ENCODE measurements at places on chromosomes 1 and 21.

GRCh38 chr1:46581681-46582455 lies 22.2 kb downstream of the MKNK1 start:
- no peak for DNase-seq

DNA sequence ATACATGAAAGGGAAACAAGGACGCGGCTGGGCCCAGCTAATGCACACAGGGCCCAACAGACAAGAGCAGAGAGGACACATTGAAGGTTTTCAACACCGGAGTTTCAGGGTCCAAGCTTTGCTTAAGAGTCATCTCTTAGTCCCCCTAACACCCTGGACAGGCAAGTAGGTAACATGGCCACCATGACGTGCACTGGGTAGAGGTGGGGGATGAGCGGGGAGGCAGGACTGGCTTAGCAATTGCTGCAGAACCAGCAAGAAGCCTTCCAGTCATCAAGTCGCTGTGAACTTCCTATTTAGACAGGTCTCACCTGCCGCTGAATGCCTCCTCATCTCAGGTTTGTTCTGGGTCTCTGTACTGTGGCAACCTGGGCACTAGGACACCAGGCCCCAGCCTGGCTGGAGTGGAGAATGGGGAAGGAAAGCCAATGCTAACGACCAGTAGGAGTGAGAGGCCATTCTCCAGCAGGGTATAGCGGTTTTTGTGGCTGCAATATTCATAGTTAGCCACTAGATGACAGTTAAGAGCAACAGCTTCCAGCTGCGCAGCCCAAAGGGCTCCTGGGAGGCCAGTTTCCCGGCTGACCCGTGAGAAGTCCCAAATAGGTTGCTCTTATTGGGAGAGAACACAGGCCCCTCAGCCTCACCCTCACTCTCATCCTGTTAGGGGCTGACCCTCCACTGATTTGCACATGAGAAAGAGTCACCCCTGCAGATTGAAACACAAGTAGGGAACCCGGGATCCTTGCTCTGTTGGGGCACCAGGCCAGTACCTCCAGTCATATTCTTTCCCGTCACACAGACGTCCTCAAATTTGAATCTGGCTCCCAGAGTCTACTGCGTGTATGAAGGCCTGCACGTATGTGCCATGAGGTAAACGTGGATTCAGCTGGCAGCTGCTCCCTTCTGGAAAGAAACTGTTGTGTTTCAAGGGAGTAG lies 6.0 kb upstream of the PIGC start:
- DNase-seq, result peak; percentile 25

DNA sequence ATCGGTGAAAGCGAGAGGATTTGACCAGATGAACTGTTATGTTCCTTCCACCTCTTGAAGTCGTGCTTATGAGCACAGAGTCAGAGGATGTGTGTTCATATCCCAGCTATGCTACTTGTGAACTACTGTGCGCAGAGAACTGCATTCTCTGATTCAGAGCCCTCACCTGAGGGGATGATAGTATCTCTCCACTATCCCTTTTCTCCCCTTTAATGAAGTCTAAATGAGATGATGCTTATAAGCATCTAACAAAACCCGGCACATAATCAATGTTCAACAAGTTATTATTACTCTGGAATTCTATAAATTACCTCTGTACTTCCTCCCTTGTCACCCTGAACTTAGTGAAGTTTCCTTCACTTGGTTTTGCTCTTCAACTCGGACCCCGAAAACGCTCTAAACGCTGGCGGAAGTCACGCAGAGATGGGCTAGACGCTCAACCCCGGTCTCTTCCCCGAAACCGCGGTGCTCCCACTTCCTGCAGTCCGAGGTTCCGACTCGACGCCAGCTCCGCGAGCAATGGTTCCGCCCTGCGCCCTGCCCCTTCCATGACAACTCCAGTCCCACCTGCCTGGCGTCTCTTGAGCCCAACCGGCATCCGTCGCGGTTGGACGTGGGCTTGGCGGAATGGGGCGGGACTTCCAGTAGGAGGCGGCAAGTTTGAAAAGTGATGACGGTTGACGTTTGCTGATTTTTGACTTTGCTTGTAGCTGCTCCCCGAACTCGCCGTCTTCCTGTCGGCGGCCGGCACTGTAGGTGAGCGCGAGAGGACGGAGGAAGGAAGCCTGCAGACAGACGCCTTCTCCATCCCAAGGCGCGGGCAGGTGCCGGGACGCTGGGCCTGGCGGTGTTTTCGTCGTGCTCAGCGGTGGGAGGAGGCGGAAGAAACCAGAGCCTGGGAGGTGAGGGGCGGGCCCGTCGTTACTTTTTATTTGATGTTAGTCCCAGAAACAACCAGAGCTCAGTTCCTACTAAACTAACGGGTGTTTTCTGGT lies at the start of gene NUF2:
Gene NUF2, plus strand, starts transcription at position 644 of the 995 bp plus-strand sequence. CDS start 4,098 bp downstream, outside the sequence.
- DNase-seq, result peak; percentile 97

- no peak for DNase-seq
Measured at GRCh38 chr1:95222629-95223028, 11.4 kb upstream of the RWDD3 start.

DNA sequence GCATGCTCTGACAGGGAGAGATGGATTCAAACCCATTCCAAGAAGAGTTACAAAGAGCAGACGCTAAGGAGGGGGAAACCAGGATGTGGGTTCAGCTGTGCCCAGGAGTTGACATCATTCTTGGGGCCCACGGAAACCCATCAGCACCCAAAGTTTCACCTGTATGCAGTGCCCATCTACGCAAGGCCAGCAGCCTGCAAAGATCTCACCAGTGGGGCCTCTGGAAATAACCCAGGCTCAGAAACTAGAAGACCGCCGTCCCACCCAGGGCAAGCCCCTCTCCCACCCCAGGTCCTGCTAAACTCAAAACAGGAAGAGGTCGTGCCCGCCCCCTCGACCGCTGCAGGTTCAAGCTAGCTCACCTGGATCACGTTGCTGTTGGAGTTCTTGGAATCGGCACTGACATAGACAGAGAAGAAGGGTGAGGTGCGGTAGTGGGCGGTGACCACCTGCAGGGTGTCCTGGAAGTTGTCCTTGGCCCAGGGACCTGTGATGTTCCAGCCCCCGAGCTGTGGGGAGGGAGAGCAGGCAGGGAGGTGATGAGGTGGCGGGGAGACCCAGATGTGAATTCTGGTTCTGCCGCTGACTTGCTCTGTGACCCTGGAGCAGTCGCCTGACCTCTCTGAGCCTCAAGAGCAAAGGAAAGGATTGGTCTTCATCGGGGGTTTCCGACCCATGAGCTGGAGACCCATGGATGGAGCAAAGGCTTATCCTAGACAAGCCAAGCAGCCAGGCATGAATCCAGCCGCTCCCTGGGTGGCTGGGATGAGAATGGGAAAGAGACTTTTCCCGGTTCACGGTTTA lies 31.7 kb downstream of the ECE1 start:
- no peak for DNase-seq

GRCh38 chr1:167996266-167996665 lies 59.4 kb upstream of the MPC2 start:
- no peak for DNase-seq

DNA sequence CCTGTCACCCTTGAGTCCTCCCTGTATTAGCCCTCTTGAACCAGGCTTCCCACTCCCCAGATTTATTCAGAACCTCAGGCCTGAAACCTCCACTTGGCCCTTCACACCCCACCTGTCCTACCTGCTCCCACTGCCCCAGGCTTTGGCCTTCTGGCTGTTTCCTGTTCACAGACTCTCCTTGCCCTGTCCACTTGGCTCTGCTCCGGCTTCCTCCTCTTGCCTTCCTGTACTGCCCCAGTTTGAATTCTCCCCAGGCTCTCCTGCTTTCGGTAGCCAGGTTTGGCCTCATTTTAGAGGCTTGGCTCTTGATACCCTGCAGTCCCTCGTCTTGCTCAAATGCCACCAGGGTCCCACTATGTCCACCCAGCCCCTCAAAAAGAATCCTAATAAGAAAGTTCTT lies 385.2 kb downstream of the KCNH1 start:
- no peak for DNase-seq

DNA sequence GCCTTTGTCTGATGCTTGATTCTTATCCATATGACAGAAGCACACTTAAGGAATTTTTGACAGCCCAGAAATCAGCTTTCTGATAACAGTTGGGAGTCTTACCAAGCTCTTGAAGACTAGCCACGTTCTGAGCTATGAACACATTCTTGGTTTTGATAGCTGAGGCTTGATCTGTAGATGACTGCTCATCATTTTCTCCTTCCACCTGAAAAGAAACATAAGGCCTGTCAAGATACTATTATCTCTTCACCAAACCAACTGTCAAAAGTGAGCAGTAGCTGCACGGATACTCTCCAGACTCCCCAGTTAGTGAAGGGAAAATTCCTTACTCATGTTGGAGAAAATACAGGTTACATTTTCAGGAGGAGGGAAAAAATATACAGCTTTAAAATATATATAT lies 12.2 kb downstream of the UBR4 start:
- no peak for DNase-seq

- DNase-seq, result no peak
Measured at GRCh38 chr1:226046240-226046639, 16.3 kb upstream of the H3-3A start.

DNA sequence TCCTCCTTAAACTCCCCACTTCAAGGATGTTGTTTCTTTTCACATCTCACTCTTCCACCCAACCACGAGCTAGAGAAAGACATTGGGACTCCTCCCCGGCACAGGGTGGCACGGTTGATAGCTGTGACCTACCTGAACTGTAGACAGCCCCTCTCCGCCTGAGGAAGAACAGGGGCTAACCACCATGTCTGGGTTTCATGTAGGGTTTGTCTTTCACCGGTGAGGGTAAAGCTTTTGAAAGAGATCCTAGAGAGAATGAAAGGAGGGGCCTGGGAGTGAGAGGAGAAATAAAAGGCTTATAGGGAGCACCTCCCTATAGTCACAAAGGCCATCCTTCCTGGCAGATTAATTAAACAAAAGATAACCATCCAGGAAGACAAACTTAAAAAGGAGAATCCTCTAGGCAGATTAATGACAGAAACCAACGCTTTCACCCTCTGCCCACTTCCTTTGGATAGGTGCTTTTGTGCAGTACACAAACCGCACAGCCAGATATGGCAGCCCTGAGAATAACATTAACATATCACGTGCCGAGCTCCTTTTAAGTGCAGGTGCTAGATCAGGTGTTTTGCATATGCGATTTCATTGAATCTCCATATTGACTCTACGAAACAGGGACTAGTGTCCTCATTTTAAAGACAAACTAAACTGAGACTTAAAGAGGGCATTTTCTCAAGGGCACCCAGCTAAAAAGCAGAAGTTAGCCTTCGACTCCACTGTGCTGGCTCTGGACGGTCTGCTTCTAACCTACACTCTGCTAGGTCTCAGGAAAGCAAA lies 178.1 kb upstream of the RUNX1 start:
- peak; percentile 19 for DNase-seq

GRCh38 chr1:14539953-14540563 lies 58.4 kb upstream of the KAZN start:
- DNase-seq, result no peak

GRCh38 chr1:55916907-55917306 lies 662.5 kb downstream of the PLPP3 start:
- no peak for DNase-seq

GRCh38 chr1:146012703-146013558 lies 8.6 kb downstream of the HJV start:
- peak; percentile 64 for DNase-seq

DNA sequence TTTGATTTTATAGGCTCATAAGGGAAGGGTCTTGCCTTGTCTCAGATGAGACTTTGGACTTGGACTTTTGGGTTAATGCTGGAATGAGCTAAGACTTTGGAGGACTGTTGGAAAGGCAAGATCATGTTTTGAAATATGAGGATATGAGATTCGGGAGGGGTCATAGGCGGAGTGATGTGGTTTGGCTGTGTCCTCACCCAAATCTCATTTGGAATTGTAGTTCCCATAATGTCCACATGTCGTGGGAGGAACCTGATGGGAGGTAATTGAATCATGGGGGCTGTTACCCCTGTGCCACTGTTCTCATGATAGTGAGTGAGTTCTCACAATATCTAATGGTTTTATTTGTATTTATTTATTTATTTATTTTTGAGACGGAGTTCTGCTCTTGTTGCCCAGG lies 6.9 kb upstream of the CSDE1 start:
- DNase-seq, result no peak

- peak; percentile 76 for DNase-seq
Measured at GRCh38 chr1:48526008-48526710, 54.2 kb upstream of the SPATA6 start.

DNA sequence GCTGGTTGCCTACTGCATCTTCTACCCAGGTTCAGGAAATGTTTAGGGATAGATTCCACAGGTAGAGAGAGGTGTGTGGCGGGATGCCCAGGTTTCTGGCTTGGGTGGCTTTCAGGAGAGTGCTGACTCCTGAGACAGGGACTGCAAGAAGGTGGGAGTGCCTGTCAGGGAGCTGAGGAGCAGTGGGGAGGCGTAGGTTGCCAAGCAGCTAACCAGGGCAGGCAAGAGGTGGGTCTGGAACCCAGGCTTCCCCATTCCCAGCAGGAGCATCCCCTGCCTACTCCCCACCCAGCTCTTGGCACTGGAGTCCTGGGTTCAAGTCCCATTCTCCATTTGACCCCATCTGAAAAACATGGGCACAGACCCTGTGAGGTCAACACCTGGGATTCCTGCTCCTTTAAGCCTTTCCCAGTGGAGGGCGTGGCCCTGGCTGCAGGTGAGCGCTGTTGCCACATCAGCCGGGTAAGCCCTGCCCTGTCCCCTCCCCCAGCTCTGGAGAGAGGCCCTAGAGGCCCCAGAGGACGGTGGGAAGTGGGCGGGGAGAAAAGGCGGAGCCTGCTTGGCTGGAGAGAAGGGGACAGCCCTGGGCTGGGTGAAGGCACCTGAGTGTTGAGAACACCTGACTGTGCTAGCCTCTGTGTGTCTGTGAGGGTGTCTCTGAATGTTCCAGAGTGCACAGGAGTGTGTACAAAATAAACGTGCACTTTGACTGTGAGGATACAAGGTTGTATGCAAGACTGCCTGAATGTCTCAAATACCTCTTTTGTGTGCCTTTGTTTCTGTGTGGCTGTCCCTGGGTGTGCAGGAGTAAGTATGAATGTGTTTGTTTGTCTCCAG lies 14.0 kb upstream of the SYNC start:
- peak; percentile 95 for DNase-seq
